SK-N-MC (cell line): ENCODE measurements at places on chromosomes 7 and 10.

DNA sequence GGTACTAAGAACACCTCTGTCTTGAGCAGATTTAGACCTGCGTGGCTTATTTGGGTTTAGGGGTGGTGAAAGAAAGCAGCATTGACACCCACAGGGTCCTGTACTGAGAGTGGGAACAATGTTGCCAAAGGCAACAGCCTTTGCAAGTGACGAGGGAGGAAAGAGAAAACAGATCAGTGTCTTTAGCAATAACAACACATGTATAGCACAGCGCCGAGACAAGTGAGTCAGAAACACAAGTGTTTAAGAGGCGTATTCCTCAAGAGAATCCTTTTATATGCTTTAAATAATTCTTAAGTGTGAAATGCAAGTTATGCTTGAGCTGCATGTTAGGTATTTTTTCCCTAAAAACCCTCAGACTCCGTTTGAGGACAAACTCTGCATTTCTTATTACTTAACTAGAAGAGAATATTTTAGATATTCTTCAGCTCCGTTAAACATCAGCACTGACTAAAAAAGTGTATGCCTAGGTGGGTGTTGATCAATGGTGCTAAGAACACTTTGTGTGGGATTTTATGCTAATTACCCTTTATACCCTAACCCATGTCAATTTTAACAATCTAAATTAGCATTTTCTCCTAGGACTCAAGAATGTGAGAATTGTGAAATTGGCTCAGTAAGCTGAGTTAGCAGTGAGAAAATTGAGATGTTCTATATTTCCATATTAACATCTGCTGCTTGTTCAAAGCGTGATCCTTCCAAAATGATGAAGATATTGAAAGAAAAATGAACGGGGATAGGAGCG, 1095.4 kb upstream of the CELF2 start:
- DNase-seq, result no peak

- DNase-seq, result no peak
Observed at GRCh38 chr7:95777269-95777668, 4.9 kb downstream of the DYNC1I1 start.

DNA sequence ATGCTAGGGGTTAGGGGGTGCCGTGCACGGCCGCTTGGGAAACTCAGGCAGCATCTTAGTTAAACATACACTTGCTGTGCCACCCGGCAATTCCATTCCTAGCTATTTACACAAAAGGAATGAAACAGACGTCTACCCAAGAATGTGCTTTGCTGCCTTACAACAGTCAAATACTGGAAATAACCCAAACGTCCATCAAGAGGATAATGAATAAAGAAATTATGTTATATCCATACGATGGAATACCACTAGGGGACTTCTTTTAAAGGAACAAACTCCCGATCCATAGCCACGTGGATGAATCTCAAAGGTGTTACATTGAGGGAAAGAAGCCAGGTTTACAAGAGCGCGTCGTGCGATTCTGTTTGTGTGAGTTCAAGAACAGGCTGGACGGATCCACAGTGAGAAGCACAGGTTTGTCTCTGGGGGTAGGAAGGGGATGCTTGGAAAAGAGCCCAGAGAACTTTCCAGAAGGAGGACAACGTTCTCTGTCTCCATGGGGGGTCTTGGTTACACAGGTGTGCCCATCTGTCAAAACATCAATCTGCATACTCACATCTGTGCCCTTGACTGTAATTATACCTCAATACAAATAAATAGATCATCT, 41.8 kb downstream of the STK32C start:
- no peak for DNase-seq

GRCh38 chr7:154789404-154789803, 213.5 kb downstream of the PAXIP1 start:
- no peak for DNase-seq

- no peak for DNase-seq
Observed at GRCh38 chr10:33550811-33551210, 216.3 kb upstream of the NRP1 start.

- DNase-seq, result peak; percentile 98
Observed at GRCh38 chr7:147053746-147054145, 937.1 kb downstream of the CNTNAP2 start.

GRCh38 chr7:99404977-99405320, 3.4 kb downstream of the PDAP1 start:
- DNase-seq, result no peak

DNA sequence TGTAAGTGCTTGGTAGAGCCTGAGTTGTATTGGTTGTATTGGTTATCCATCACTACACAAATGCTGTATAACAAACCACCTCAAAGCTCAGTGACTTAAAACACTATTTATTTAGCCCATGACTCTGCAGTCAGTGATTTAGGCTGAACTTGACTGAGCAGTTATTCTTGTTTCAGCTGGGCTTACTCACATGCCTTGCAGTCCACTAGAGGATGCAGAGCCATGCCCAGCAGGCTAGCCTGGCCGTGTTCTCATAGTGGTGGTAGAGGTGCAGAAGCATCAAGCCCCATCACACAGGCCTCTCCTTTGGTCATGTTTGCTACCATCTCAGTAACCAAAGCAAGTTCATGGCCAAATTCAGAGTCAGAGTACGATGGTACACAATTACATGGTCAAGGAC, 43.9 kb downstream of the LUC7L2 start:
- DNase-seq, result no peak

- no peak for DNase-seq
Observed at GRCh38 chr7:78673272-78673671, 780.2 kb downstream of the MAGI2 start.

DNA sequence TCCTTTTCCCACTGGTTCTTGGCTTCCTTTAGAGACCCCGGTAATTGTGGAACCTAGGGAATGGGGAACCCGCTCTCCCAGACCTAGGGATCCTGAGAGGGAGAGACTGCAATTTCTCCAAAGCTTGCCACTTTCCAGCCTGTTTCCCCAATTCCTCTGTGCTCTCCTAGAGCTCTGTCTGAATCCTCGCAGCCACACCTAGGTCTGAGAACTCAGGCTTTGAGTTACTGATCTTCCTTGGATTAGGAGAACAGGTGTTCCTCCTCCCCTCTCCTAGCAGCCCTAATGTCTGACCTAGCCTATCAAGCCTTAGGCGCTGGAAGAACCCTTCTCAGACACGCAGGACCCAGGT, 20.0 kb downstream of the WNT8B start:
- DNase-seq, result no peak

DNA sequence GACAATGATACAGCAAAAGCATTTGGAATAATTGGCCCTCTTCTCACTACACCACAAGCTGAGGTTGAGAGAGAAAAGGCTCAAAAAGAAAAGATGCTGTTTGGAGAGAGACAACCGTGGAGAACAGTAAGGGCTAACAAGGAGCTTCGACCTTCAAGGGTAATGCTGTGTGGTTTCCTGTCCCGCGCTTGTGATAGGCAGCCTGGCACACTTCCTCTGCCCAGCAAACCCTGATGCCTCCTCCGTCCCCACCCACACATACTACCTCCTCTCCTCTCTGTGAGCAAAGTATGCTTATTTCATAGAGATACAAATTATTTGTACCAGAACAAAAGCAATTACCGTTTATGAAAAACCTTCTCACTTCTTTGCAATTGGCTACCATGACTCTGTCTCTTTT, 755.4 kb downstream of the KCNMA1 start:
- DNase-seq, result no peak

DNA sequence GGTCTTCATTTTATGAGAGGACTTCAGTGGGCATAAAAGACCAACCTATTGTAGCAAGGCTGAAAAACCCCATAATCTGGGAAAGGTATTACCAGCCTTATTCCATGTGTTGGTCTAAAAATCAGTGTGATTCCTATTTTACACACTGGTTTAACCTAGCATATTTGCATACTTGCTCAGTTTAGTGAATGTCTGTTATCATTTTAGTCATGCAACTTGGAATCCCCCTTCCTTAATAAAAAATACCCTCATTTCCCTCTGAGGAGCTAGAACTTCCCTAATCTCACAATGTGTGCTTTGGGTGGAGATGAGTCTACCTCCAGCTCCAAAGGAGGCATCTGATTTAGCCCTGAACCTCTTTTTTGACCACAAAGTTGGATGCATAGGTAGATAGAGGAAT, 312.8 kb upstream of the SORCS1 start:
- DNase-seq, result no peak

DNA sequence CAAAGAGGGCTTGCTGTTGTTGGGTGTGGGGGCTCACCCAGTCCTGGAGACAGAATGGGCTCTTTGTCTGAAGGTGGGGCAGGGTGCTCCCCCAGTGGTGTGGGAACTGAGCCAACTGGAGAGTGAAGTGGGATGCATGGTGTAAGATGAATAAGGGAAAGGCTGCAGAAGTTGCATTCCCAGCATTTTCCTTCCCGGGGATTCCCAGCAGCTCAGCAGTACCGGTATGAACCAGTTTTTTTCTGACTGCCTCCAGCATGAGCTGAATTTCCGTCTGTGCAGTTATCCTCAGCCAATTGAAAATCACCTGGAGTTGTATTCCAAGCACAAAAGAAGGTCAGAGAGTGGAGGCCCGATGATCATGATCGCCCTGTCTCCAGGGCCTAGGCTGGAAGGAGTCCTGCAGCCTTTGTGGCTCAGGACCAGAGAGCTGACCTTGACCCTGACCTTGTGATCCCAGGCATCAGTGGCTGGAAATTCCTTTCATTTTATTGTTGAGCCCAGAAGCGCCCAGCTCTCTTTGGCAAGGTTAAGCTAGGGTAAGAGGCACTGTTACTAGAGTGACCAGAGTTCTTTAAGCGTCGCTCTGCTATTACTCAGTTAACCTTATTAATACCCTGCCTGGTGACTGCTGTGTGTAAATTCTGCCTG, 33.4 kb downstream of the OGDH start:
- DNase-seq, result no peak

DNA sequence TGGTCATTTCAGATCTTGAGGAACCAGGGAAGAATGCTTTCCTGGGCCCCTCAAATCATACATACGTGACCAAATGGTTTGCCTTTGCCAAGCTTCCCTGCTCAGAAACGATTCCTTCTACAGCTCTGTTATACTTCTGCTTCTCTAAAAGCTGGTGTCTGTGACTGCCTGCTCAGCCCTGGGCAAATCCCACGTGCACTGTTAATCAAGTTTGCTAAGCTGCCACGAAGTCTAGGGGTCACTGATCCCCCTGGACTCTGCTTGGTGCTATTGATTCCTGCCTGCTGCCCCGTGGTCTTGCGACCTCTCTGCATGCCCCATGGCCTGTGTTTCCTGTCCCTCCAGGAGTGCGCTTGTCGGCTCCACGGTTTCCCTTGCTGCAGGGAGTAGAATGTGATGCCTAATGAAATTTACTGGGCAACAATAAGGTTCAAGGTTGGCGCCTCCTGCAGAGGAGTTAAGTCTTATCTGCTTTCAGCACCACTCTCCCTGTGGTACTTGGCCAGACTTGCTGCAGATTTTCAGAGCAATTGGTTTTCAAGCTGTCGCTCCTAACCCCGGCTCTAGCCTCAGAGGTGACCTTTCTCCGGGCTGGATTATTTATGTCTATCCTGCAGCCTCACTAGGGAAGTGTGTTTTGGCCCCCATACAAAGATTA, 201.6 kb upstream of the FZD8 start:
- DNase-seq, result no peak

DNA sequence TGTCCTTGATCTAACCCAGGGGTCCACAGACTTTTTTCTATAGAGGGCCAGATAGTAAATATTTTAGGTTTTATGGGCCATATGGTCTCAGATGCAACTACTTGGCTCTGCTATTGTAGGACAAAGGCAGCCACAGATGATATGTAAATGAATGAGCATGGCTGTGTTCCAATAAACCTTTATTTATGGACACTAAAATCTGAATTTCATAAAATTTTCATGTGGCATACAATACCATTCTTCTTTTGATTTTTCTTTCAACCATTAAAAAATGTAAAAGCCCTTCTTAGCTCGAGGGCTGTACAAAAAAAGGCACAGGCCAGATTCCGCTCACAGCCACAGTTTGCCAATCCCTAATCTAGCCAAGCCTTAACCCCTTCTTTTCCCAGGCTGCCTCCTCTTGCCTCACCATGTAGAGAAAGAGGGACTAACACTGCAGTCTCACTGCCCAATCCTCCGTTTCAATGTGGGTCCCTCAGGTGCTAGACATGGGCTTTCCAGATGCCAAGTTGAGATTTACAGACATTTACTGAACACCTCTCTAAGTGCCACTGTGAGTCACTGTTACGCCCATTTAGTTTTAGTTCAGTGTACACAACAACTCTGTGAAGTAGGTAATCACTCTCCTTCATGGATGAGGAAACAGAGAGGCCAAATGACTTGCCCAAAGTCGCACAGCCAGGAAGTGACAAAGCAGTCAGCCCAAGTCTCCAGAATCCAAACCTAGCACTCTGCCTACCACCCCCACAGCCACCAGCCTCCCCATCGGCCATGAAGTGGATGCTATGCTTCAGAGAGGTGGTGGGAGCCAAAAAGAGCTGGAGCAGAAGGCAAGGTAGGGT, 132.6 kb upstream of the PDLIM1 start:
- DNase-seq, result no peak

- no peak for DNase-seq
Observed at GRCh38 chr7:37344886-37345579, 103.6 kb downstream of the ELMO1 start.

DNA sequence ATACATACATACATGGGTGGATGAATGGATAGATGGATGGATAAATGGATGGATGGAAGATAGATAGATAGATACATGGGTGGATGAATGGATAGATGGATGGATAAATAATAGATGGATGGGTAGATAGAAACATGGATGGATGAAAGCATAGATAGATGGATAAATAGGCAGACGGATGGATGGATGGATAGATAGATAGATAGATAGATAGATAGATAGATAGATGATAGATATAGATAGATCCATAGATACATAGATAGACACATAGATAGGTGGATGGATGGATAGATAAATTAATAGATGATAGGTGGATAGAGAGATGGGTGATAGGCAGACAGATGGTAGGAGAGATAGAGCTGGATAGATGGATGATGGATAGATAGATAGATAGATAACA, 68.5 kb downstream of the FAM204A start:
- DNase-seq, result no peak

- DNase-seq, result no peak
Observed at GRCh38 chr10:1672001-1672781, 65.1 kb downstream of the ADARB2 start.

DNA sequence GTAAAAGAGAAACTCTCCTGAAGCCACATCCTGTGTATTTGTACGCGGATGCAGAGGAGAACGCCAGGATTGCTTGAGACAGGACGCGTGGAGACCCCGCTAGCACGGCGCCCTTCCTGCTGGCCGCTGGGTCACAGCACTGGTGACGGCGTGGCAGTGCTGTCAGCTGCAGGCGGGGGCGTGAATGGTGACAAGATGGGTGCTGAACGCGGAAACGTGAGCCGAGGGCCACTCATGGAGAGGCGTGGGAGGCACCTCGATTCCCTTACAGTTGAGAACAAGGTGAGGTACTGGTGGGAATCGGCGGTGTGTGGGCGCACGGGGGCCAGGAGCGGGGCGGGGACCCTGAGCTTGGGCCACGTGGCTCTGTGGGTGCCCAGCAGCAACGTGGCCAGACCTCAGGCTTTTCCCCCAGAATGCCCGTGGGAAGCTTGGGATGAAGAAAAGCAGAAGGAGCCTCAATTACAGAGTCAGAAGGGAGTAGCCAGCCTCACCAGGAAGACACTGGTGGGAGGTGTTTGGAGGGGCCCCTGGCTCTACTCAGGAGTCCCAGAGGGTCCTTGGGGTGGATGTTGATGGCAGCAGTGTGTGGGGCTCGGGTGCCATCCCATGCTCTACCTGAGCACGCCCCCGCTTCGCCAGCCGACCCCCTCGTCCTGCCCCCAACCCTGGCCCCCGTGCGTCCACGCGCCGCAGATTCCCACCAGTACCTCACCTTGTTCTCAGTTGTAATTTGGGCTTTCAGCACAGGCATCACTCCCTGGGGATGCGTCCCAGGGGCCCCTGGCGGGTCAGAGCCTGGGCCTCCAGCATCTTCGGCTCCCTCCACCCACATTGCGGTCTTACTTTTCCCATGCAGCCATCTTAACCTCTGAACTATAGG, 208.4 kb upstream of the TCERG1L start:
- DNase-seq, result no peak

GRCh38 chr7:90629297-90629918, 33.3 kb downstream of the CDK14 start:
- DNase-seq, result no peak
